ENCODE measurements at places on chromosomes 3 and 15. TPM values are rescaled to one million over a fixed set of nuclear protein-coding genes. Genes with fewer than 3 reads are reported as not detected.

Gene SPESP1
- 1.1 TPM for total RNA-seq

DNA sequence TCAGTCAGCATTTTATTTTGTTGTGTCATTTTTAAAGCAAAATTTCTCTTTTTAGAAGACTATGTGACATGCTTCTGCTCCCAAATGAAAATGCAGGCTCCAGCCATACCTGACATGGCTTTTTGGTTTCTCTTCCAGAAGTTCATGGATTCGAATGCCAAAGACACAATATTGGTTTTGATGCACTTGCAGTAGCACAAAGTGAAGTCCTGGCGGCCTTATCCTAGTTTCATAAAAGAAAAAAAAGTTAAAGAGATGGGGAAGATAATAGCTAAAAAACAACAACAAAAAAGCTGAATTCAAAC, 62.7 kb downstream of the NR2F2 start:
- H3K27me3 ChIP-seq = no peaks in the 10 kb centered on the region
- no peaks in the 10 kb centered on the region for H3K36me3 ChIP-seq
- H3K4me1 ChIP-seq = no peaks in the 10 kb centered on the region
- no peak overlapping the region for H3K27ac ChIP-seq
- DNase-seq = no peak

GRCh38 chr3:178672275-178672674, 136.0 kb downstream of the KCNMB2 start:
- no peak for DNase-seq
- no peaks in the 10 kb centered on the region for H3K4me1 ChIP-seq
- H3K27me3 ChIP-seq = no peaks in the 10 kb centered on the region
- no peak overlapping the region for H3K27ac ChIP-seq

DNA sequence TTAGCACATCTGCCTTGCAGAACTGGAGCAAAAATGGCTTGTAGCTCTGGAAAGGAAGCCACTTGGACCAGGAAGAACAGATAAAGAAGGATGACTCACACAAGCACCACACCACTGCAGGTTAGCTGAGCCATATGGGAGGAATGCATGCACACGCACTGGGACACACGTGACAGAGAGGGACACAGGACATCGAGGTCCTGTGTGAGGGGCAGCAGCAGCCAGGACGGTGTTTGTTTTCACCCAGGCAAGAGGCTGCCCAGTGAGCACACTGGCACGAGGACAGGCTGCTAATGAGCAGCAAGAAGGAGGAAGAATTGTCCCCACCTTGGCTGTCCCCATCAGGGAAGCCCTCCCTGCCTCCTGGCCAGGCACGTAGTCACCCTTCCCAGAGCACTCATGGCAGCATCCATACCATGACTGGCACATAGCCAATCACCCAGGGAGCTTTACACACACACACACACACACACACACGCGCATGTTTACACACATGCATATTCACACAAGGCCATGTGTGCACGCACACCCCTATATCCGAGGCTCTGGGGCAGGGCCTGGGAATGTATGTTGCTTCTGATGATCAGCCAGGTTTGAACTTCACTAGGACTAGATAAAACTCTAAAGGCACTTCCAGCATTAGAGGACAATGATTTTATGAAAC, 24.0 kb upstream of the SPTBN5 start:
- DNase-seq = no peak
- no peak overlapping the region for H3K4me3 ChIP-seq
- H3K4me1 ChIP-seq = peaks cover 74% of the 10 kb centered on the region
- H3K36me3 ChIP-seq = no peaks in the 10 kb centered on the region
- H3K27me3 ChIP-seq = no peaks in the 10 kb centered on the region

Gene MKRN2OS
- total RNA-seq = 3.7 TPM

DNA sequence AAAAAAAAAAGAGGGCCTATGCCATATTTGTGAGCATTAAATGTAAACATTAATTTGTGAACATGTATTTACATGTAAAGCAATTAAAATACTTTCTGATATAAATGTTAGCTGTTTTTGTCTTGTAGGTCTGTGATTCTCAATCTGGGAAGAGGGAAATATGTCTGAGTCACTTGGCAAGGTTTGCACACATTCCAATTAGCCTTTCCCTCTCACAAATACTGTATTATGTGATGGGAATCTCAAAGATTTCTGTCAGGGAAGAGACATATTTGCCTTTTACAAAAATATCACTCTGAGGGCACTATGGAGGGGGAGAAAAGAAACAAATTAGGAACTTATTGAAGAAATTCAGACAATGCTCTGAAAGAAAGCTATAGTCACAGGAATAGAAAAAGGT, 483.6 kb downstream of the GBE1 start:
- no peak for DNase-seq
- H3K27ac ChIP-seq = no peak overlapping the region
- no peaks in the 10 kb centered on the region for H3K27me3 ChIP-seq
- H3K4me1 ChIP-seq = no peaks in the 10 kb centered on the region

- no peak for DNase-seq
- no peak overlapping the region for H3K4me3 ChIP-seq
- H3K4me1 ChIP-seq = peaks cover 5% of the 10 kb centered on the region
- no peaks in the 10 kb centered on the region for H3K27me3 ChIP-seq
- H3K27ac ChIP-seq = no peak overlapping the region
Measured at GRCh38 chr15:59177317-59177660, 29.4 kb upstream of the LDHAL6B start.

Gene NRG4
- 0.92 TPM for total RNA-seq

- no peak for DNase-seq
- H3K27ac ChIP-seq = no peak overlapping the region
- H3K4me1 ChIP-seq = no peaks in the 10 kb centered on the region
- H3K27me3 ChIP-seq = peaks cover 5% of the 10 kb centered on the region
- H3K4me3 ChIP-seq = no peak overlapping the region
- no peaks in the 10 kb centered on the region for H3K36me3 ChIP-seq
Measured at GRCh38 chr3:132020058-132020457, 14.8 kb downstream of the CPNE4 start.
